ENCODE measurements at places on chromosomes 5 and 9.

GRCh38 chr5:149014571-149015031, 48.3 kb downstream of the SH3TC2 start:
- no peak for DNase-seq

- DNase-seq, result peak; percentile 31
Observed at GRCh38 chr5:55102348-55102747, at the start of gene GZMA. GZMA (plus strand) TSS chr5:55102646; CDS start chr5:55102683, 37 bp downstream.

DNA sequence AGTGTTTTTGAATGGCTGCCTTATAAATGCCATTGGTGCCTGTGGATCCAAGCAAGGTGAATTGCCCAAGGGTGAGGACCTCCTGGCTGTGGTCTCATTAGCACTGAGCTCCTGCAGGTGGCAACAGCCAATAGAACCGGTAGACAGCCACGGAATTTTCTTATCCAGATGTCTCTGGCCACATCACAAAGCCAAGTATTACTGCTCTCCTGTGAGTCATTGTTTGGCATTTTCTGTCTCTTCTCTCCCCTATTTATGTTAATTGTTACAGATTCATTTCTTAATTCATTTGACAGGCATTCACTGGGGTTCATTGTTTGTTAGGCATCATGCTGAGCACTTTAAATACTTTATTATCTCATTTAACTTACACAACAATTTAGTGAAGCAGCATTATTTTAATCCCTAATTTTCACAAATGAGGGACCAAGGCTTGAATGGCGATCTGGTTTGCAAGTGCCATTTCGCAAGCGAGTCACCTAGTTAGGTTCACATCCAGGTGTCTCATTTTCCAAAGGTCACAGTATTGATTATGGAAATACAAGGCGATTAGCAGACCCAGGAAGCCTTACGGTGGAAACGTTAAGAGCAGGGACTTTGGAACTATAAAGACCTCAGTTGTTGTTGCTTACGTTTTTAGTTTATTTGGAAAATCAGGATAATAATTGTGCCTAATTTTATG, 58.2 kb upstream of the DPYSL3 start:
- no peak for DNase-seq

- DNase-seq, result no peak
Observed at GRCh38 chr5:159047086-159047485, 52.6 kb downstream of the EBF1 start.

Measured in activated T-cell treated with anti-CD3 and anti-CD28 coated beads, Interleukin-2, amount 50 U/mL, for 72 hours (primary cell).